MG63 (cell line): ENCODE measurements at places on chromosomes 7 and 10. TPM values are rescaled to one million over a fixed set of nuclear protein-coding genes. Genes with fewer than 3 reads are reported as not detected.
A peak's percentile ranks its signal among the peaks of the same experiment; 100 is the strongest.

- no peak for DNase-seq
Observed at GRCh38 chr10:12594448-12594944, 245.1 kb downstream of the CAMK1D start.

GRCh38 chr10:24884793-24885192 is 67.6 kb downstream of the PRTFDC1 start:
- DNase-seq: no peak

DNA sequence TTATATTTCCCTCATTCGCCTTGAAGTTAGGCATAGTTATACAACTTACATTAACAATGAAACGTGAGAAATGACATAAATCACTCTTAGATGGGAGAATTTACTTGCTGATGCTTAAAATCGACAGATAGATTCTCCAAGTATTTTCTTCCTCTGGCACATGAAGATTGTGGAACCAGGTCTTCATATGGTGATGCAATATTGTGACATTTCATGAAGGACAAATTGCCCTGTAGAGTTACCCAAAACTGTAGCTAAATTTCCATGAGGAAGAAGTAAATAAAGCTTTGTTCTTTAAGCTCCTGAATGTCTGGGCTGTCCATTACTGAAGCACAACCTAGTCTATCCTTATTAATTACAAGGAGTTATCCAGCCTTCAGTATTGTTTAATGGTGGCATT is 353.1 kb downstream of the THSD7A start:
- no peak for DNase-seq

DNA sequence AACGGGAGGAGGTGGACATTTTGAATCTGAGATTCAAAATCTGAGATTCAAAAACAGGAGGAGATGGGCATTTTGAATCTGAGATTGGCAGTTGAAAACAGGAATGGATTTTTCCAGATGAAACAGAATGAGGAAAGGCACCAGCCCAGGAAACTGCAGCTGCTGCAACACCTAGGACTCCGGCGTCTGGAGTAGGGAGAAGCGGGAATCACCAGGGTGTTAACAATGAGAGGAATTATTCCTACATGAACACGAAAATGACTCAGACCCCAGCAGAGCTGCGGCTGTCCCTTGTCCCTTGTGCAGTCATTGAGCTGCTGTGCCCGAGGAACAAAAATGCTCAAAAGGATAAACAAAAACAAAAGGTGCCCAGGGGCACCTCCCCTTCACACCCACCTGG is 59.9 kb upstream of the KAT6B start:
- DNase-seq: no peak

- peak; percentile 80 for DNase-seq
Observed at GRCh38 chr7:71633551-71634008, 501.6 kb downstream of the GALNT17 start.

- DNase-seq: no peak
Observed at GRCh38 chr10:49040601-49041000, 74.7 kb downstream of the VSTM4 start.

GRCh38 chr7:157785486-157786186 is 448.8 kb downstream of the DNAJB6 start:
- no peak for DNase-seq

DNA sequence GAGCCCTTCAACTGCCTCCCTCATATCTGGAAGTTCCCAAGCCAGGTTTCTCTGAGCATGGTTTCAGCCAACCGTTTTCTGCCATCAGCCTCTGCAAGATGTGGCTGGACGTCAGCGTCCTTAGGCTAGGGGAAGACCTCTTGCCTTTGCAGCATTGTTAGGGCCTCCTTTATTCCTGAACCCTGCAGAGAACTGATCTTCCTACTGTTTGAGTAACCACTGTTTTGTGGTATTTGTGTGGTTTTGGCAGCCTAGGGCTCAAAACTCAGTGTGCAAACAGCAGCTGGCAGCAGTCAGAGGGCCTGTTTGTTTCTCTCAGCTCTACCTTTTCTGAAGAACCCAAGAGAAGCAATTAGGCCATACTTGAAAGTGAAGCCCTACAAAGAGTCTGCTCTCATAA is 83.4 kb upstream of the SEMA3E start:
- DNase-seq: no peak

- no peak for DNase-seq
Observed at GRCh38 chr10:95784279-95784913, 28.4 kb downstream of the ENTPD1 start.

DNA sequence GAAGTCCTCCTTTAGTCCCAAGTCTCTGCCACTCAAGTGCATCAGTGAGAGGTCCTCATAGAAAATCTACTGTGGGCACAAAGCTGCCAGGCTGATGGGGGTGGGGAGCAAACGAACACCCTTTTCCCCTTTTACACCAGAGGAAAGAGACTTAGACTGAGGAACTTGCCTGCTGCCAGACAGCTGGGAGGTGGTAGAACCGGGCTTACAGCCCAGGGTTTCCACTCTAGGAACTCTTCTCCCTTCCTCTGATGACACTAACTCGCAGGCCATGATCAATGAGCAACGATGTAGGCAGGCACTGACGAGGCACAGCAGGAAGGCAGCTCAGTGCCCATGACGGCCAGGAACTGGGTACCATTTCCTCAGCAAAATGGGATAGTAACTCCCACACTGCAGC is 11.0 kb upstream of the SH2D4B start:
- DNase-seq: no peak

Gene RASA4
- total RNA-seq: 1.6 and 3.9 TPM in 2 replicates

DNA sequence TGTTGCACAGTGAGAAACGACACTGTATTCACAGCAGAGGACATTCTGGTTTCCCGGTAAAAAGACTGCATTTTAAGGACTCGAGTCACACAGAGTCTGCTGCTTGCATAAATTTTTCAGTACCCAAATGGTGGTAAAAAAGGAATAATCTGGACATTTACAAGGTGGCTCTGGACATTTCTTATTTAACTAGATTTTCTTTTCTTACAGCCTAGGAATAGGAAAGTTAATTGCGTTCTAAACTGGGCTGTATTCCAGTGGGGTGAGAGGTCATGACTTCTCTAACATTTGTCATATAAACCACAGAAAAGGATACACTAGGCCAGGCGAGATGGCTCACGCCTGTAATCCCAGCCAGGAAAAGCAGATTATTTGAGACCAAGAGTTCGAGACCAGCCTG is 237.5 kb upstream of the KLF6 start:
- no peak for DNase-seq

Gene GNAT3
- total RNA-seq: not detected in 2 replicates

Gene PAX4
- total RNA-seq: not detected in 2 replicates

- DNase-seq: no peak
Observed at GRCh38 chr10:3438606-3439005, 266.0 kb upstream of the PITRM1 start.

- DNase-seq: no peak
Observed at GRCh38 chr7:115009139-115009538, 87.2 kb downstream of the MDFIC start.

Gene HKDC1
- total RNA-seq: 0.20 TPM in 1 of 2 replicates, not detected in the other

Gene PDE6C
- not detected in 2 replicates for total RNA-seq

GRCh38 chr7:10767771-10768170 is 205.9 kb upstream of the PHF14 start:
- DNase-seq: no peak

Gene DLX5
- not detected in 2 replicates for total RNA-seq

DNA sequence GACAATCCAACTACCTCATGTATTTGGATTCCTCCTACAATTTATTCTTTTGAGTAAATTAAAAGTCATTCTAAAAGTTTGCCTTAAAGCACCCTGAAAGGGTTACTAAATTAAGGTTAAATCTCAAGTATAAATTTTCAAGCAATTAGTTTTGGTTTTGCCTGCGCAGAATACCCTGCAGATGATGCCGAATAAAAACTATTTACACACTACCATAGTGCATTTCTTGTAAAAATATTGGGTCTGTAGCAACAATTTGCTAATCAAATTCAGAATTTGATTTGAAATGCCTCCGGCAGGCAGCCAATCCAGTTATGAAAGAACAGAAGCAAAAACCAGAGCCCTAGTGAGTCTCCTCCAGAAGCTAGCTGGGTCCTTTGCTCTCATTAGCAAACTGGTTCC is 122.2 kb downstream of the TWIST1 start:
- DNase-seq: no peak

DNA sequence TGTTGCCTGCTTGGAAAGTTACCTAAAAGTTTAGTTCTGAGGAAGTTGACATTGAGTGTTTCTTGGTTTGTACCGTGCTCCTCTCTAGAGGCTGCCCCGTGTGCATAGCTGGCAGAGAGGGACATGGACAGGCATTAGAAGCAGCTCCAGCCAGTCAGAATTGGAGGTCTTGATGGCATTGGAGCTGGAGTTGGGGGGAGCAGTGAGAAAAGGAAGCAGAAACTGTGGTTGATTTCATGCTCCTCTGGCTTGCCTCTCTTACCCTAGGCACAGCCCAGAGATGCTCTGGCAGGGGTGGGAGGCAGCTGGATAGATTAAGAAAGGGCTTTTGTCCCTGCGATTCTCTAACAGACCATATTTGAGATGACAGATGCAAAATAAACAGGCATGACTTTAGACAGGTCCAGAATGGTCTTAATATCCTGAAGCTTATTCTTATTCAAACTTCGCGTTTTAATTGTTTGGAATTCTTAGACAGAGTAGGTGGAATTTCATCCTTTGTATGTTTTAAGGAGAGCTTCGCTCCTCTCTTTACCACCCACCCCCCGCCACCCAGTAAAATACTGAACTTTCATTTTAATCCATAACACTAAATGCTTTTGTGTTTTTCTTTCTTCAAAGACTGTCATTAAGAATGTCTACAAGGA is 73.5 kb upstream of the GLCCI1 start:
- no peak for DNase-seq

- no peak for DNase-seq
Observed at GRCh38 chr10:1724921-1725488, 12.3 kb downstream of the ADARB2 start.

DNA sequence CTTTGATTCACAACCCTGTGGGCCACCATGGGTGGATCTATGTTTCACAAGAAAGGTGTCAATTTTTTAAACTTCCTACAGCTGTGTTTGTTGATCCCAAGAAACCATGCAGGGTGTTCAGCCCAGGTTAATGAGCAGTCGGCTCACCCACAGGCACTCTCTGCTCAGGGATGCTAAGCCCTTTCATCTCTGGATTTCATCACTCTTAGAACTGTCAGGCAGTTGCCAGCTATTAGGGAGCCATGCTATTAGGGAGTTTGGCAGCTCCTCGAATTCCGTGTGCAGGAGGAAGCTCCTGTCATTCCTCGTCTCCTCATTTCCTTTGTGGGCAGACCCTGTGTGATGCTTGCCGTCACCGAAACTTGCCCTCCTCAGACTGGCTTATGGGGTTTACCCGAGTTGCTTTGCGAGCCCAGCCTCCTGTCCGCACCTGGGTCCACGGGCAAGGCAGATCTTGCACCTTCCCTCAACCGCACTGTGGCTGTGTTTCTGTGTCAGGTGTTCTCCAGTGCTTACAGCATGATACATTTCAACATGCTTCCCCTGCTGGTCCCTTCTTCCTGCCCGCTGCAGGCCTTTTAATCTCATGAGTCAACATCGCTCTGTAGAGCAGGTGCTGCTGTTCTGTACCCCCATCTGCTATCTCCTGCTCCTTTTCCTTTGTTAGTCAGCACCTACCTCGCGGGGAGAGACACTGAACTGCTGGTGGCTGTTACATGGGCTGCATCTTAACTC is 509.8 kb downstream of the SUGCT start:
- no peak for DNase-seq

Gene HOXA3
- 4.3 TPM in 1 of 2 replicates, not detected in the other for total RNA-seq

Gene WNT8B
- not detected in 2 replicates for total RNA-seq

Gene PDCD11
- 36.6 and 42.5 TPM in 2 replicates for total RNA-seq
